Activated effector memory CD4-positive, alpha-beta T cell treated with anti-CD3 and anti-CD28 coated beads, Interleukin-2, amount 50 U/mL, for 16 hours (primary cell): ENCODE measurements at places on chromosomes 2 and 18.

- no peak for DNase-seq
Measured at GRCh38 chr2:149739883-149740265, 152.3 kb upstream of the MMADHC start.

GRCh38 chr18:44465381-44465841, 215.3 kb upstream of the SETBP1 start:
- DNase-seq: no peak

- no peak for DNase-seq
Measured at GRCh38 chr2:28683100-28683706, 68.4 kb upstream of the PPP1CB start.

- no peak for DNase-seq
Measured at GRCh38 chr2:238655198-238655860, 192.6 kb upstream of the TWIST2 start.

DNA sequence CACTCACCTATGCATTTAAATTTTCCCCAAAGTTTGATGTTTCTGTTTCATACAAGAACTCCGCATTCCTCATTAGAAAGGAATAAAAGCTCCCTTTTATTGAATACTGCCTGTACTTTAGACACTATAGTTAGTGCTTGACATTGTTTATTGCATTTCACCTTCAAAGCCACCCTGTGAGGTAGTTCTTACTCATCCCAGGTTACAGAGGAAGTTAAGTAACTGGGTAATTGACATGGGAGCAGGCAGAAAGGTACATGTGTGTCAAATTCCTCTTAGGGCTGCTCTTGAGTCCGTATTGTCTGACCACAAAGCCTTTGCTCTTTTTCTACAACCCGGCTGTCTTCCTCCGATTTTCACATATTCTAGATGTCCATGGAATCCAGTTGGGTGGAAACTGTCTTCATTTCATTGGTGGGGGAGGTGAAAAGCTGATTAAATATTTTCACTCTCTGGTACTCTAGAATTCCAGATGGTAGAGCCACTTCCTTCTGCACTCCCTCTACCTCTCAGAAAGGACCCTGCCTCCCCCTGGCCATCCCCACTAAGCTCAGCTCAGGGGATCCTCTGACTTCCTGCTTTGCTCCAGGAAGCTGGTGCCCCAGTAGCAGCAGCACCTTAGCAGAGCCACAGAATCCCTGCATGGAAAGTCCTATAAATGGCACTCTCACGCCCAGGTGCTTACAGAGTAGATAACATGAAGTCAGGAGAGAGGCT, 319.2 kb downstream of the LRATD1 start:
- no peak for DNase-seq

DNA sequence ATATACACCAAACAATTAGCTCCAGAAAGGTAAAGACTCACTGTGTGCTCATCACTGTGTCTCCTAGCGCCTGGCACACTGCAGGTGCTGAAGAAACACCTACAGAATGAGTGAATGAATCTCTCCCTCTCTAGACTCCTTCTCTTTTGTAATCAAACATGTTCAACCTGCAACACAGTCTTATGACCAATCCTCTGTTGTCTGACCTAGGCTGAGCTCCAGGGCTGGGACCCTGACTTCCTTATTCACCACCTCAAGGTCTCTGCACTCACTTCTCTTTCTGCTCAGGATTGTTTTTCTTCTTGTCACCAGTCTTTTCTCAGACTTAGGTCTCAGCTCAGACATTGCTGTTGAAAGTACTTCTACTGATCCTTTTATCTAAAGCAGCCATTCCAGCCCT, 9.8 kb downstream of the CKAP2L start:
- no peak for DNase-seq

DNA sequence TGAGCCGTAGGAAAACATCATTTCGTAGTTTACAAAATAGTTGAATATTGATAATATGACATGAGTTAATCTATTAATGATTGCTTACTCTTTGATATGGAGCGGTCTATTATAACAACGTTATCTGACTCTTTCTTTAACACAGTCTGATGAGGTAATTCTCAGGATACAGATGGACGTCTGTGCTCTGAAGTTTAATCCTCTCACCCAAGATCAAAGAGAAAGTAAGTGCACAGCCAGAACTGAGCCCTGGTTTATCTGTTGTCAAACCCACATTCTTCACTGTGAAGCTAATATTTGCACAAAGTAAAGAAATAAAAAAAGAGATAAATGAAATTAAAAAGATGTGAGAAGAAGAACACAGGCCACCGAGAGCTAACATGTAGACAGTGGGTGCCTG, 190.9 kb upstream of the COPS8 start:
- no peak for DNase-seq

DNA sequence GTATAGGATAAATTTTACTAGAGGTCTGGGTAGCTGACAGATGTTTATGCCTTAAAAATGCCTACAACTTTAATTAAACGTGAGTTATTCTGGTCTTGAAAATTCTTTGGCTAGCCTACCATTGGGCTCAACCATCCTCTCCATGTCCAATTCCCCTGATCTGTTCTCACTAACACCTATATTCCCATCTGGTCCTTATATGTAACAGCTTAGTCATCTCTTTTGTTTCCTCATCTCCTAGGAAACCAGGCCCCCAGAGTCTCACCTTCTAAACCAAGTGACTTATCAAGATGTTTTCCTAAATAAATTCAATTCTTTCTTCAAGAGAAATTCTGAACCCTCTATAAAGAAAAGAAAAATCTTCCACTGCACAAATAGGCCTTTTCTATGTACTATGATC, 148.5 kb downstream of the TTC32 start:
- DNase-seq: no peak

GRCh38 chr2:8822218-8822617, 15.2 kb downstream of the KIDINS220 start:
- no peak for DNase-seq

DNA sequence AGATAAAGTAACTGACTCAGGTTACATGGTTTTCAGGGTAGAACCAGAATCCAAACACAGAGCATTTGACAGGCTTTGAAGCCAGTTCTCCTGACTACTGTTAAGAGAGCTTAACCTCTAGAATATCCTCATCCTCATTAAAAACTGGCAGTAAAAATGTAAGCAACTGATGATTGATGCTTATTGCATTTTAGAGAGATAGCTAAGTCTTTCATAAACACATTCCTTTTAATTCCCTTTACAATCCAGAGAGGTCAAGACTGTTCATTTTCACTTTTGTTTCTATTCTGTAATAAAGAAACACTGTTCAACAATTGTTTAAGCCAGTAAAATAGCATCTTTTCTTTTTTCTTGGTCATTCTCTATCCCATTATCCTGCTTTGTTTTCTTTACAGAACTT, 53.9 kb upstream of the RAB27B start:
- DNase-seq: no peak

GRCh38 chr2:186460465-186460864, 25.6 kb upstream of the ZC3H15 start:
- DNase-seq: no peak

DNA sequence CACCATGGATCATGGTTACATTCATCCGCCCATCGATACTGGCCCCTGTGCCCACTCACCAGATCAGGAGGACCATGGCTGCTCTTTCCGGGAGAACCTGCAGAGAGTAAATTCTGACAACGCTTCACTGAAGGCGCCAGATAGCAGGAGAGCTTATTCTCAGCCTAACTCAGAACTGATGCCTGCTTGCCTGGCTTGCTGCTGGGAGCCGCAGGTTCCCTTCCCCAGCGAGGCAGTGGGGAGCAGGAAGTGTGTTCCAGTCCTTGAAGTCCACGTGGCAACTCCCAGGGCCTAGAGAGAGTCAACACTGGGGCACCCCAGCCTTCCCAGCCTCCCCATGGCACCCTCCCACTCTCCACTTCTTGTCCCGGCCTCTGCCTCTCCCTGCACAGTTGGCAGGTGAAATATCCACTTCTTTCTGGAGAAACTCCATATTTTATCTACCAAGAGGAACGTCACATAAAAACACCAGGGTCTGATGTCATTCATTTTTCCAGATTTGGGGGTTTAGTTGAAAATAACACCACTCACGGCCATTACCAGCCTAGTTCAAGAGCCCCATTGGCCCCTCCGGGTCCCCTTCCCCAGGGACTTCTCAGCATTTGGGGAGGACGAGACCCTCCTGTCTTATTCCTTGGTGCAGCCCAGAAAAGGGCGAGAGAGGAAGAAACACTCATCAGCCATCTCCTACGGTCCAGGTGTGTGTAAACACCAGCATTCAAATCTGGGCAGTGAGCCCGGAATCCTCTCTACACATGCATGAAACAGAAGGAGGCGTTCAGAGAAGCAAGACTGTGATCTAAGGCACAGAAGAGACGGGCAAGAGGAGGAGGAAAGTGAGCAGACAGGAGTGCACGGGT, 3.5 kb upstream of the TUBB6 start:
- DNase-seq: peak; percentile 41

- peak; percentile 37 for DNase-seq
Measured at GRCh38 chr18:79934311-79935097, 16.9 kb downstream of the SLC66A2 start.

GRCh38 chr18:45680066-45680690, 43.8 kb upstream of the SLC14A1 start:
- DNase-seq: no peak

- no peak for DNase-seq
Measured at GRCh38 chr2:226661789-226662545, 137.7 kb downstream of the IRS1 start.

GRCh38 chr2:84539729-84540128, 23.4 kb downstream of the DNAH6 start:
- no peak for DNase-seq

GRCh38 chr2:15142069-15142689, 419.0 kb downstream of the NBAS start:
- DNase-seq: peak; percentile 89

GRCh38 chr2:241811201-241811951, 2.4 kb downstream of the NEU4 start:
- no peak for DNase-seq

DNA sequence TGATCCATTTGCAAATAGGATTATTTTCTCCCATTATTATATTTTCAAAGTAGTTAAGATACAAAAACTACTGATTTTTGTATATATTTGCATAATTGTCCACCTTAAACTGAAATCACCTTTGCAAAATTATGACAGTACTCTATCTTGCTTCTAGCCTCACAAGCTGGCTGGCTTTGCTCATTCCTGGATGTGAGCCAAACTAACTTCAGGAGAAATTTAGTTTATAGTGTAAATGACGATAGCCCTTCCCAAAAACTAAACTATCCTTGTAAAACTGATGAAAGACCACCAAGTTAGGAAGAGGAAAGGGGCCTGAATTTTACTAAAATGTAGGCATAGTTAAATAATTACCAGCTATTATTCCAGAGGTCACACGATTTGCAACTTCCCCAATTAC, 87.3 kb downstream of the ADD2 start:
- DNase-seq: no peak

GRCh38 chr18:3481696-3482210, 31.8 kb downstream of the TGIF1 start:
- no peak for DNase-seq

DNA sequence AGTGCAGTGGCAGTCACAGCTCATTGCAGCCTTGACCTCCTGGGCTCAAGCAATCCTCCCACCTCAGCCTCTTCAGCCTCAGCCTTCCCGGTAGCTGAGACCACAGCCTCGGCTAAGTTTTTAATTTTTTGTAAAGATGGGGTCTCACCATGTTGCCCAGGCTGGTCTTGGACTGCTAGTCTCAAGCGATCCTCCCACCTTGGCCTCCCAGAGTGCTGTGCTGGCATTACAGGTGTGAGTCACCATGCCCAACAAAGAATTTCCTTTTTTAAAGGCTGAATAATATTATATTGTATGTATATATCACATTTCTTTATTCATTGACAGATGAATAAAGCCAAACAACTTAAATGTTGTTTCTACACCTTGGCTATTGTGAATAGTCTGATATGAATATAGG, 42.5 kb downstream of the MOB4 start:
- DNase-seq: no peak

DNA sequence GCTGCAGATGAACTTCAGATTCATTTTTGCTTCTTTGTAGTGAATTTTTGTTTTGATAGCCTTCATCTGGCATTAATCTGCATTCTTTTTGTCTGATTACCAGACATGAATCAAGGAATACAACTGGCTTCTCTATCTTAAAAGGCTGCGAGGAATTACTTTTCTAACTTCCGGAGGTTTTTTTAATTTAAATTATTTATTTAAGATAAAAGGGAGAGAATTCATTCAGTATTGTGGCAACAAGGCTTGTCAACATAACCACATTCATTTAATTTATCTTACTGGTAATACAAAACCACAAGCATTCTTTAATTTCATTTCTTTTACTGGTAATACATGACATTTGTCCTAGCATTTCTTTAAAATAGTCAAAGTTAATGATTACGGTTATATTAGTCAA, 36.0 kb downstream of the CSRNP3 start:
- DNase-seq: no peak

DNA sequence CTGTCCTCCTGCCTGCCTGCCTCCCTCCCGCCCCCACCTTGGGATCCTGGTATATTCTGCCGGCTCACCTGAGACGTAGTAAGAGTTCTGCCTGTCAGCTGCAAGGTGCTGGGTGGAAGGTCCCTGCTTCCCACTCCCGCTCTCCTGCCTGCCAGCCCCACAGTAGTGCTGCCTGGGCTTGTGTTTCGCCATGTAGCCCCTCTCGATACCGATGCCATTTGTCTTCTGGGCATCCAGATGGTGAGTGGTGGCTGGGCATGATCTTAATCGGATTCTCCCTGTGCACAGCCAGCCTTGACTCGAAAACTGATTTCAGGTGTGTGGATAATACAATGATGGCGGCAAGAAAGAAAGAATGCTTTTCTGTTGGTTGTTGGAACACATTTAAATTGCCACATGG, 184.9 kb downstream of the AGAP1 start:
- no peak for DNase-seq

DNA sequence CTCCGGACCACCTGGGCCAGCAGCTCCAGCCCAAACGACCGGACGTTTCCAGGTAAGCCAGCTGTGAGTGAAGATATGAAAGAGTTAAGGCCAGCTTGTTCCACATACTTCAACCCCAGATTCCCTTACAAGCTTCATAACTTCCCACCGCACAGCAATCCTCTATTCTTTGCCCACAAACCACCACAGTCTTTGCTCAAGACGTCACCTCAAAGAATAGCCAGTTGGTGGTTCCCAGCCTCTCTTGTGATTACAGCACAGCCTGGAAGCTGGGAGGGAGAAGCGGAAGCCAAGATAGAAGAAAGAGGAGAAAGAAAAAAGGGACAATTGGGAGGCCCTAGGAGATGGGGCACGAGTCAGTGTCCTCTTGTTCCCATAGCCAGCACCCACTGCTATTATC, 70.6 kb downstream of the NRP2 start:
- DNase-seq: no peak

- no peak for DNase-seq
Measured at GRCh38 chr18:67080601-67081000, 435.9 kb downstream of the DSEL start.

- no peak for DNase-seq
Measured at GRCh38 chr2:240456447-240457222, 21.2 kb downstream of the GPC1 start.
